ENCODE measurements at places on chromosomes 1 and 21.

DNA sequence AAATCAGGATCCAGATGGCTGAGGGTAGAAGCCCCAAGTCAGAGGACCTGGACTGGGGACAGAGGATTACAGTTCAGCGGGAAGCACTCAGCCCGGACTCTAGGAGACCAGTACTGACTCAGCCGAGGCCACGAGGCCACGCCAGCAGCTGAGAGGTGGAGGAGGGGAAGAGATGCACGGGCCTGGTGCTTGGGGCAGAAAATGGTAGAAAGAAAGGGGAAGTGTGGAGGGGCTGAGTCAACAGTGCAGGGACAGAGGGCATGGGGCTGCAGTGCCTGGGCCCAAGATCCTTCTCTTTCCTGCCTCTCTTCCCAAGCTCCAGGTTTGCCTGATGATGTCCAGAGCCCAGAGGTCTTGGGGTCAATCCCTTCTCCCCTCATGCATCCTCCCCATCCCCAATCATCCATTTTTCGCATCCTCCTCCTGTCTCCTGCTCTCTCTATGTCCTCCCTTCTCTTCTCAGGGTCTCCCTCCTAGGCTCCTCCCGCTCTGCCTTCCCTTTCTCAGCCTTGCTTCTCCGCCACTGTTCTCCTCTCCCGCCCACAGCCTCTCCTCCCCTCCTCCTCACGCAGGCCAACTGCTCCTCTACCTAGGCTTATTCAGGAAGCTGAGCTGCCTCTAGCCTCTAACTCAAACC is 7.7 kb downstream of the ARHGEF2 start:
- peak; percentile 43 for DNase-seq

DNA sequence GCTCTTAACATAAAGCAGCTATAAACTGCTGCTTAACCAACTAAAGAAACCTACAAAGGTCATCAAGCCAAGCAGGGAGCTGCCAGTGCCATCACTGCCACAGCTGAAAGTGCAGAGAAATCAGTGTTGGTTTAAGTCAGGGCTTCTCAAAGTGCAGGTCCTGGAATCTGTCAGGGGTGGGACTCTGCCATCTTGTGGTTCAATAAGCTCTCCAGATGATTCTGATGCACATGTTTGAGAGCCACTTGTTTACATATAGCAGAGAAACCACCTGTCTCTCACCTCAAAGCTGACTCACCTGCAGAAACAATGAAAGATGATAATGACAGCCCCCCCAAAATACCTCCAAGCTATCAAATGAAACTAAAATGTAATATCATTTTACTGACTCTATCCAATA is 49.3 kb downstream of the SH3GLB1 start:
- DNase-seq = peak; percentile 88

GRCh38 chr21:42833439-42833815 is 45.9 kb downstream of the WDR4 start:
- DNase-seq = peak; percentile 38

GRCh38 chr1:30782361-30783255 is 25.0 kb upstream of the LAPTM5 start:
- peak; percentile 80 for DNase-seq

- DNase-seq = no peak
These were observed 53.8 kb downstream of the RWDD3 start for GRCh38 chr1:95287825-95288224.

- no peak for DNase-seq
These were observed 91.1 kb downstream of the SMYD2 start for GRCh38 chr1:214372092-214372491.

DNA sequence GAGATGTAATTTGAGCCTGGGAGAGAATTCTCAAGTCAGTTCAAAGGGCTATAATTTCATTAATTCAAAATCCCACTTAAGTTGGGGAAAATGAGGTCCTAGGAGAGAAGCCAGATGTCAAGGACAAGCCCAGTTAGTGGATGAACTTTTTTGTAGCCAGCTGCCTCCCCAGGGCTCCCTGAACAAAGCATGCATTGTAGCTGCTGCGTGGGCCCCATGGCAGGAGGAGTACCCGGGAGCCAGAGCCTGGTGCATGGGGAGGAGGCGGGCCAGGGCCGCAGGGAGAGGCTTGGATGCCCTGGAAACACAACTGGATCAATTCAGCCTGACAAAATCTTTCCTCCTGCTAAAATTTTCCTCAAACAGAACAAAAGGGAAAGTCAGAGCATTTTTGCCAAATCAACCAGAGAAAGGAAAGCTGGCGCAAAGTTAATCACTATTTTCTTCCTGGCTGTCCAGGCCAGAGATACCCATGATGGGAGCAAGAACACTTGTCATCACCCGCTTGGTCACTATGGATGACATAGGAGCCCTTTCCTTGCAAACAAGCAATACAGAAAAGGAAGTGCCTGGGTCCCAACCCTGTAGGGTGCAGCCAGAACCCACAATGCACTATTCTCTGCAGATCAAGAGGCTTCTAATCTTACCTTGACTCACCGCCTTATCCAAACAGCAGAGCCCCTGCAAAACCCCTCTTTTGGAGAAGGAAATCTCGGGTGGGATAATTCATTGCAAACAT is 248.1 kb upstream of the RAB4A start:
- DNase-seq = no peak

GRCh38 chr1:157249326-157249725 is 111.1 kb upstream of the ETV3 start:
- DNase-seq = no peak

- DNase-seq = no peak
These were observed 298.1 kb downstream of the TM2D1 start for GRCh38 chr1:61426885-61427284.

DNA sequence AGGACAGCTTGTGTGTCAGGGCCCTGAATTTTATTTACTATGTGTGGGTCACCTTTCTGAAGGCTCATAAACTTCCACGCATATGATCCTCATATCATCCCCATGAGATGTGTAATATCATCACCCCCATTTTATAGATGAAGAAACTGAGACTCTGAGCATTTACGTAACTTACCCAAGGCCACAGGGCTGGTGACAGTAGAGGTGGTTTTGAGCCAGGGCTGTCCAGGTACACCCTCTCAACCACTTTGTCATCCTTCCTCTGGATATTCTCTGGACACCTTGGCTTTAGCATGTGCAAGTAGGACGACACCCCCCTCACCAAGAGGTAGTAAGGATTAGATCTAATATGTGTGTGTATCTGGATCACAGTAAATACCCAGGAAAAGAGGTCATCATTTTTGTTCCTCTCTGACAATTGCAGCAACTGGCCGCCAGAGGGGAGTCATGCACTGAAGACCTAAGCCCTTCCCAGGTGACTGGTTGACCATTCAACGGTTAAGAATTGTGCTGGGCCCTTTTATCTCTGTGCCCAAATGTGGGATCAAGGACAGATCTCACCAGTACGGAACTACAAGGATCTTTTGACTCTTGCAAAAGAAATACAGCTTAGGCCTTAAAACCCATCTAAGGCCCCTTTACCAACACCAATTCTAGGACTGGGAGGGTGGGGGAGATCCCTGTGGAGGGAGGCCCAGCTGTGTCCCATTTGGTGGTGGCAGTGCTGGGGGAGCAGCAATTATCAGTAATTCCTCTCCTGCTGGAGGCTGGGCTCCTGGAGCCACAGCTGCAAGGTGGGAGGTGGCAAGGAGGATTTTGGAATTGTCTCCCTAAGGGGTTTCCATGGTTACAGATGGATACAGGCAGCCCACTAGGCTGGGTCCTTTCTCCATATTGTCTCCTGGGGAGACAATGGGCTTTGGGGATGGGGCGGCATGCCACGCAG is 13.7 kb upstream of the E2F2 start:
- DNase-seq = peak; percentile 76

DNA sequence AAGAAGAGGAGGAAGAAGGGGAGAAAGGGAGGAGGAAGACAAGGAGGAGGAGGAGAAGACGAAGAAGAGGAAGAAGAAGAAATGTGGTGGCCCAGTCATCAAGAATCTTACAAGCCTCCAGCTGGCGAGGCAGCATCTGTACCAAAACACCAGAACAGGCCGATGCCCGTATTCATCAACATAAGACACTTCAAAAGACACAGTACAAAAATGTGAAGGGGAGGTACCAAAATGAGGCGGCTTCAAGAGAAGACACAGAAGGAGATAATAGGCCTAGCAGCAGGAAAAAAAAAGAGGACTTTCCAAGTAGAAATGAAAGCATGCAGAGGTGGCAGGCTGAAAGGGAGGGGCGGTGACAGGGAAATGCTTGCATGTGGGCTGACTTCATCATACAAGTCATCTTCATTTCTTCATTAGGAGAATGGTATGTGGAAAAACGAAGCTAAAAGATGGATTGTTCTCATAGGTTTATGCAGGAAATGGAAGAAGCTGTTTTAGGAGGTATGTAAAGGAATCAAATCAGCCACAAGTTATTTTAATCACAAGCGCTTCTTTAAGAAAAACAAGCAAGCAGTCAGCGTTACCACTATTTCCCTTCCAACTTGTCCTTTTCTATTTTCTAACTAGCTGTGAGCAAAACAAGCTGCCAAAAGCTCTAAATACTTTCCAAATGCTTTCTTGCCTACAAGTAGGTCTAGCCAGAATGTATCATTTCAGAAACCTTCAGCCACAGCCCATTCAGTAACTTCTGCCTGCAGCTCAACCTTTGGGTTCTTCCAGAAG is 192.3 kb downstream of the SLC45A1 start:
- DNase-seq = no peak

GRCh38 chr1:64051796-64052195 is 151.6 kb upstream of the UBE2U start:
- no peak for DNase-seq

DNA sequence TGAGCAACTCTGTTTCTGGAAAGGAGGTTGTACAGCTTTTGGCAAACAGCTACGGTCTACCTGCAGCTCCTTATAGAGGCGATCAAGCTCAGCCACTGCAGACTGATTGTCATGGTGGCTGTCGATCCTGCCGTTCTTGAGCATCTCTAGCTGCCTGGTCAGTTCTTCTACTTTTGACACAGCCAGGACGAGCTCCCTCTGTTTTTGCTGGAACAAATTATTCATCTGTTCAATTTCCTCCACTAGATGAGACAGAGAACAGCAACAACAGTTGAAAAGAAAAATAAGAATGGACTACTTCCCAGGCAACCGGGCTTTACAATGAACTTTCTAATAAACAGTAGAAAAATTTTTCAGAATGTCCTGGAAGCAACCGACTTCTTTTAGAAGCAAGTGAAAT is 42.5 kb downstream of the TP53BP2 start:
- DNase-seq = no peak

Measured in MM.1S (cell line).